ENCODE measurements at places on chromosomes 7 and 10.

GRCh38 chr7:95427914-95428516 lies 6.8 kb downstream of the PON2 start:
- DNase-seq = no peak

- DNase-seq = no peak
Observed at GRCh38 chr10:5668429-5668828, 2.0 kb upstream of the ASB13 start.

- no peak for DNase-seq
Observed at GRCh38 chr7:44128721-44129582, 5.6 kb upstream of the POLD2 start.

GRCh38 chr7:134827889-134828288 lies 48.5 kb downstream of the CALD1 start:
- no peak for DNase-seq

DNA sequence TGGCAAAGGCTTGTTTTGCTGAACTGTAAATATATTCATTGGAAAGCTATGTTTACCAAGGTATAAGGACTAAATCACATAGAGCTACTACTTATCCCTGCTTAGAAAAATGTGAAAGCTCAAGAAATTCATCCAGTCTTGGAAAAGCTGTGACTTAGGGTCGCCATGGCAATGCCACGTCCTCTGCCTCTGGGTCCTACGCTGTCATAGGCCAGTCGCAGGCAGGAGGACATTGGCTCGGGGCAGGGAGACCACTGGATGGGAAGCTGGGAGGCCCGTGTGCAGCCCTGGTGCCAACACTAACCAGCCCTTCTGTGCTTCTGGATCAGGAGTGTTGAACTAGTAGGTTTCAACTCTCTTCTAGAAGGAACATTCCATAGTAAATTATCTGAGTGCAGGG lies 67.3 kb upstream of the PDZD8 start:
- no peak for DNase-seq

GRCh38 chr10:110822035-110822711 lies 49.6 kb upstream of the PDCD4 start:
- peak; percentile 61 for DNase-seq

DNA sequence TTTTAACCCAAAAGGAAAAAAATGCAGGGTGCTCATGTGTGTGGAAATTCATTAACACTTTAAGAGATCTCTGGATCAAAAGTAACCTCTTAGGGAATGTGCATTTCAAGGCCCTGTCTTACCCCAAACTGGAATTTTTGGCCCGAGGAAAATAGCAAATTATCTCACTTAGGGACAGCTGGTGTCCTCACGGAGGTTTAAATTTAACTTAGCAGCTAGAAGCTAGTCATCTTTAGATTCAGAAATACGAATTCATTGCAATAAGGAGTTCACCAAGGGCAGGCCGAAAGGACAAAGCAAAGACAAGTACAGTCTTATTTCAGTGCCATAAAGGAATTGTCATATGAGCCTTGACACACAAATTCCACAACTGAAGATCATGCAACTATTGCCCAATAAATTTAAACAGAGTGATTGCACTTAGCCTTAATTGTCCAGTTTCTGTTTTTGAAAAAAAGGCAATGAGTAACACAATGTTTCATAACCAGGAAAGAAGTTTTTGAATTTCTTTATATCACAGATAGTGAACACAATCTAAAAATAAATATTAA lies 22.4 kb upstream of the SEMA3C start:
- DNase-seq = no peak

- no peak for DNase-seq
Observed at GRCh38 chr10:35574924-35575352, 30.2 kb upstream of the GJD4 start.

DNA sequence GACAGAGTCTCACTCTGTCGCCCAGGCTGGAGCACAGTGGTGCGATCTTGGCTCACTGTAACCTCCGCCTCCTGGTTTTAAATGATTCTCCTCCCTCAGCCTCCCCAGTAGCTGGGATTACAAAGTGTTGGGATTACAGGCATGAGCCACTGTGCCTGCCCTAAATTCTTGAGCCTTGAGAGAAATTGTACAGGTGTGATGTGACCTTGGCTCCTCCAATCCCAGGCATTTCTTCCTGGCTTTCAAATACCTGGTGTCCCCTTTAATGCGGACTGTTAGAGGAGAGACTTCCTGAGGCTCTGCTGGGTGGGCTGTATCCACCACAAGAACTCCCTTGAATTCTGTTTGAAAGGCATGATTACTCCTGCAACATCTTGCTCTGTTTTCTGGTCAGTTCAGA lies 15.0 kb downstream of the MORN4 start:
- no peak for DNase-seq

GRCh38 chr10:789831-790701 lies 100.6 kb upstream of the DIP2C start:
- DNase-seq = no peak

DNA sequence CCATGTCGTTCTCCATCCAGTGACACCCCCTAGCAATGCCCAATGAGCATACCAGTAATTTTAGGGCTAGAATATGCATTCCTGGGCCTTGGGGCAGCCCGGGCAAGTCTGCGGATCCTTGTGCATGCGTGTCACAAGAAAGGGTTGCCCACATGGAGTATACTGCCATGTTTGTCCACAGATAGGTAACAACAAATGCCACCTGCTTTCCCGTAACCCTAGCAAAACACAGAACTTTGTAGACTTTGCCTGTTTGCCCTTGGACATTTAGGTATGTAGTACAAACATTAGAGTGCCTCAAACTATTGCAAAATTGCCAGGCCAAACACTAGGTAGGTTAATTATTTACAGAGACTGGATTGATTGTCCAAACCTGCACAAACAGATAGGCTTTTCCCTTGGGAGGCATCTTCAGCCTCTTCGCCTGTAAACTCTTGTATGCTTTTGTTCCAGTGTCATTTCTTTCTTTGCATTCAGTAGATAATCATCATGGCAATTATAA lies 117.0 kb downstream of the ADCY1 start:
- no peak for DNase-seq

GRCh38 chr7:5349437-5350173 lies 66.9 kb downstream of the SLC29A4 start:
- DNase-seq = no peak

GRCh38 chr10:34666008-34666704 lies 148.9 kb downstream of the PARD3 start:
- DNase-seq = peak; percentile 57

- DNase-seq = no peak
Observed at GRCh38 chr10:21314906-21315644, 210.4 kb downstream of the SKIDA1 start.

- DNase-seq = no peak
Observed at GRCh38 chr7:131664570-131664969, 108.1 kb upstream of the PODXL start.

DNA sequence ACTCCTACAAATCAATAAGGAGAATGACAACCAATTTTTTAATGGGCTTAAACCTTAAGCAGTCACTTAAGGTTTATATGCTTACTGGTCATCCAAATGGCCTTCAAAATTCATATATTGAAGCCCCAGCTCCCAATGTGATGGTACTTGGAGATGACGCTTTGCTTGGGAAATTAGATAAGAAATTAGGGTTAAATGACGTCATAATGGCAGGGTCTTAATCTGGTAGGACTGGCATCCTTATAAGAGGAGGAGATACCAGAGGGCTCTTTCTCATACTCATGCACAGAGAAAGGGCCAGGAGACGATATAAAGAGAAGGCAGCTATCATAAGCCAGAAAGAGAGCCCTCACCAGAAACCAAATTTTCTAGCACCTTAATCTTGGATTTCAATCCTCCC lies 350.8 kb upstream of the NFE2L3 start:
- DNase-seq = no peak

GRCh38 chr7:116742641-116743040 lies 70.6 kb downstream of the MET start:
- no peak for DNase-seq

DNA sequence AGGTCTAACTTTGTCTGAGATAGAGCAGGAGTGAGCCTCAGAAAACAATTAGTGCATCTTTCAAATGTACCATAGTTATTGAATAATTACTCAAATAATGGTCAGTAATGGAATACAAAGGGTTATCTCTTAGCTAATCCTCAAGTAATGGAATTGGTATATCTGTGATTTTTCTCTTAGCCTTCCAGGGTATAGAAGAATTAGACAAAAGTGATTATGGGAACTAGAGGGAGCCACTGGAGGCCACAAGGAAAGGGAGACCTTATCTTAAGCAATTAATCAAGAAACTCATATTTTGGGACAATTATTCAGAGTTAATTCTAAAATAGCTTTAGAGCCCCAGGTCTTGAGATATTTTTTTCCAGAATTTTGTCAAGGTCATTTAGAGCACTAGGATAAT lies 110.0 kb upstream of the GATA3 start:
- no peak for DNase-seq

- DNase-seq = no peak
Observed at GRCh38 chr10:117656385-117657367, 114.1 kb downstream of the EMX2 start.

- DNase-seq = no peak
Observed at GRCh38 chr7:152556013-152556755, 119.8 kb downstream of the XRCC2 start.

DNA sequence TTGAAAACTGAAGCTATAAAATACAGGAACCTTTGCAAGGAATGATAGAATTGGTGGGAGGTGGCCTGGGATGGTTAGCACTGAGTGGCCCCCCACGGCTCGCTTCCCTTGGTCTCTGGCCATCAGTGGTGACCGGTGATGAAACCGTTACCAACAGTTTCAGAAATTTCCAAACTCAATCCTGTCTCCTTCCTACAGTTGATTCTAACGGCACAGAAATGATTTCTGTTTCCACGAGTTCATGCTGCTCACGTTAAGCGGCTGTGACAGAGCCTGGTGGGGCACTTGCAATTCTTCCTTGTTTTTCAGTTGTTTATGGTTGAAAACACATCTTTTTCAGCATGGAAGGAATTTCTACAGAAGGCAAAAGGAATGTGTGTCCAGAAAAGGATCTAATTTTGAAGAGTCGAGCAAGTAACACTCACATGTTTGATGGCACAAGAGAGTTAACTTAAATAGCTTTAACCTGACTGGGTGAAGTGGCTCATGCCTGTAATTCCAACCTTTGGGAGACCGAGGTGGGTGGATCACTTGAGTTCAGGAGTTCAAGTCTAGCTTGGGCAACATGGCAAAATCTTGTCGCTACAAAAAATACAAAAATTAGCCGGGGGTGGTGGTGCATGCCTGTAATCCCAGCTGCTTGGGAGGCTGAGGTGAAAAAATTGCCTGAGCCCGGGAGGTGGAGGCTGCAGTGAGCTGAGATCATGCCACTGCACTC lies 100.1 kb downstream of the DNAJB6 start:
- no peak for DNase-seq

DNA sequence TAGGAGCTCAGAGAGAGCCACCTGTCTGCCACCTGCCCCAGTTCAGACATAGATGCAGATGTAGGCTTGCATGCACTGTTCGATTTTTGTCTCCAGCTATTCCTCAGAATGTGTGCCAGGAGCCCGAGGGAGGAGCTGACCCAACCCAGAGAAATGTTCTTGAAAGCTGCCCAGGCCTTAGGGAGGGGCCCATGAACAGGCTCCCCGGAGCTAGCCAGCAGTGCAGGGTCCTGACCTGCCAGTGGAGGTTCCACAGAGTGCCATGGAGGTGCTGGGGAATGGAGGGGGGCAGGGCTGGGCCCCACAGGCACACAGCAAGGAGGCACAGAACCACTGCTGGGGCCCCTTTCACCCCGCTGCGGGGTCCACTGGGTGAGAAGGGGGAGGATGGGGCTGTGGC lies 29.6 kb upstream of the SFRP5 start:
- DNase-seq = no peak

DNA sequence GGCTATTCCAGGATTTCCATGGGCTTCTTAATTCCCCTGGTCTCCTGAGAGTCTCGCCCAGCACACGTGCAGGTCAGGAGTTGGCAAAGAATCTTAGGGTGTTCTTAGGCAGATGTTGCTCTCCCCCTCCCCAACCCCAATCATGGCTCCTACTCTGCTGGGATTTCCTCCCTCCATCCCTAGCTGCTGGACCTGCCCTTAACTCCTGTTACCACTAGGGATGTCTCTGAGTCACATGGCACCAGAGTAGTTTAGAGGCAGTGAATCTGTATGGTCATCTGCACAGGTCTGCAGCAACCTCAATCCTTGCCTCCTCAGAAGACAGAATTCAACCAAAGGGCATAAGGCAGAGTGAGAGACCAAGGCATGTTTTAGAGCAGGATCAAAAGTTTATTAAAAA lies 51.8 kb upstream of the CHST3 start:
- no peak for DNase-seq

DNA sequence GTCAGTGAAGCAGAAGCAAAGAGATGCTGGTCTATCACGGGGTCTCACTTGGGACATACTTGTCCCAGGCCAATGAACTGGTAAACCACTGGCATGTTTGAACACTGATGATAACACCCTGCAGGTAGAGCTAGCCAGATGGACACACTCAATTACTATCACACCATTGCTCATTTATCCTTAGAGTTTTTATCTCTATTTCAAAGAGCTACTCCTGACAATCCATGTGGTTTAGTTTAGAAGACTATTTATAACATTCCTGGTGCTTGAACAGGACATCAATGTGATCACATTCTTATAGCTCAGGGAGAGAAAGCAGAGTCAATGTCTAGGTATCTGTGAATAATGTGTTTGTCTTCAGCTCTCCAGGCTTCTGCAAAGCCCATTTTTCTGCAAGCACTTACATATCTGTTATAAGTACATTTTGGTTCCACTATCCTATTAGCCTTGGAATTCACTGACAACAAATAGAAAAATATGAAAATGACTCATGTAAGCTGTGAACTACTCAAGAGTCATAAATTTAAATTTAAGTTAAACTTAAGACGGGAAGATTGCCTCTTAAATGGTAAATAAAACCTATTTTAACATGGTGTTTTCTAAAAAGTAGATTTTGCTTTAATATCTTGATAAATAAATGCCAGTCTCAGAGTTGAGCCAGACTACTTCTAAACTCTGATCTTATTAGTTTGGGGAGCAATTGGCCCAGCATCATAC lies 106.7 kb upstream of the MBL2 start:
- DNase-seq = no peak

GRCh38 chr10:19294233-19294632 lies 245.6 kb downstream of the MALRD1 start:
- DNase-seq = no peak

GRCh38 chr10:630581-631073 lies 58.8 kb downstream of the DIP2C start:
- DNase-seq = no peak

DNA sequence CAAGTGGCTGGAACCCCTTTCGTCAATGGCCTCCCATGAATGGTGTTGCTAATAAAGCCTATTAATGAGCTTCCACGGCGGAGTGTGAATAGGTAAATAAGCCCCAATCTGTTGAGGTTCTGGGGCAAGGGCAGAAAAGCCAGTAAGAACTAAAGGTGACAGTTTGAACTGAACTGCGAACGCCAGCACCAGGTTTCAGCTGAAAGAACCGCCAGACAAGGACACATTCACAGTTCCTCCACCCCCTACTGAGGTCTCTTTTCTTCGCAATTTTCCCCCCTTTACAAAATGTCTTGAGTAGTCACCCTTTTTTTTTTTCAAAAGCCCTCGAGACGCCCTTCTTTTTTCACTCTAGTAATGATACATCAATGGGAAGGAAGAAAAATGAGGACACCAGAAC lies 2.4 kb upstream of the FGFR2 start:
- no peak for DNase-seq

Measured in left hindlimb (tissue), 1 donor.